M059J (cell line): ENCODE measurements at places on chromosomes 12 and 14. TPM values are rescaled to one million over a fixed set of nuclear protein-coding genes. Genes with fewer than 3 reads are reported as not detected.

DNA sequence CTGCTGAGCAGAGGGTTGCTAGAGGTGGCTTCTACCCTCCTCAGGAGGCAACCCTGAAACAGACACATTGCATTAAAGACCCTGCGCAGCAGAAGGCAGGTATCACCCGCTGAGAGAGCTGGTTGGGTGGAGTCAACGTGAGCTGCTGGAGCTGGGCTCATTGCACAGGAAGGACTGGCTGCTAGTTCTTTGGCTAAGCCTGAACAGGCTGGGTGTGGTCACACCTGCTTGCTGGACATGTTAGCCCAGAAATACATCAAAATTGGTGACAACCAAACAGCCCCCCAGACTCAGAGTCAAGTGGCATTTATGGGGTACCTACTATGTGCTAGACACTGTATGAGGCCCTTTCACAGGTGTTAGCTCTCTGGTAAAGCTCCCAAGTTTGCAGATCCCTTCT is 33.8 kb upstream of the IRF2BPL start:
- DNase-seq: no peak

DNA sequence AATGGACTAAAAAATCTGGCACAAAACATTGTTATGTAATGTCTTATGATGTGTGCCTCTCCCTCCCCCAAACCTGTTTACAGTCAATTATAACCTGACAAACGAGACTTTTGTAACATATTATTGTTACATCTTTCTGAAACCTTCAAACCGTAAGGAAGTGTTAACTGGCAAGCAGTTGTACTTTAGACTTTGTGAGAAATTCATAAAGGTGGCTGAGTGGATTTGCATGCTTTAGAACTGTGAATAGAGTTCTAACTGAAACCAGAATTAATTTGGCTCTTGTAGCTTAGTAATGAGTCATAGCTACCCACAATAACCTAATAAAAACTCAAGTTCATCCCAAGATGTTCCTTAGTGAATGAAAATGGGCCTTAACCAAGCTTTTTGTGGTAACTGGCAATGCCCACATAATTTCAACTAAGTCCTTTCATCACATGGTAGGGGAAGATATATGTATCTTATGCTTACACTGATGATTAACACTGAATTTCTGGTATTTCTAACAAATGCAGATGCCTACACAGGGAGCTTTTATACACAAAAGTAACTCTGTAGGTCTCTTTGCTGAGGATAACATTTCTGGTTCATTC is 29.7 kb downstream of the RAD9B start:
- DNase-seq: peak; percentile 88

- DNase-seq: peak; percentile 8
Measured at GRCh38 chr12:87096082-87096585, 839.9 kb upstream of the MGAT4C start.

DNA sequence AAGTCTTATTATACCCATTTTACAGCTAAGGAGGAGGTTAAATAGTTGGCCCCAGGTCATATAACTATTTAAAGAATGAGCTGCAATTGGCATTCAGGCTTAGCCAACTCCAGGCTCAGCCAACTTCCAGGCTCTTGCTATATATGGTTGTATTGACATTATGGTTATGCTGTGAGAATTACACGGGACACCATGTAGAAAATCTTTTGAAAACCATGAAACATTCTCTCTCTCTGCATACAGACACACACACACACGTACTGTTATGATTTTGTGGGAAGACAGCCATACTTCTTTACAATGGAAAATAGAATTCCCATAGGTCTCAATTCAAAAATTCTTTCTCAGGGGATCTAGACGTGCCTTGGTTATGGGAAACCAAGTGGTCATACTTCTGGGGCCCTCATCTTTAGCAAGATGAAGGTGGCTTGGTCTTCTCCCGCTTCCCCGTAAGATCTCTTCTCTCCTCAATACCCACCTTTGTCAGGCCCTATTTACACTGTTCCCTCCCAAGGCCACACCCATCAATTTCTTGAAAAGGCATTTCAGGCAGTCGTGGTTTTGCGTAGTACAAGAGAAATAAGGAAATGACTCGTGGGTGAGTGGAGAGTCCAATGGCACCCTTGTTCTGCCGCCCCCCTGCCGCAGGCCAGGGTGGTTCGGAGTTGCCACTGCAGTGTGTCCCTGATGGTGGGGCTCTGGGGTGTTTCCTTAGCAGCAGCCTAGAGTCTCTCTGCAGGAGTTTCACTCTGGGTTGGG is 10.0 kb upstream of the GPRC5A start:
- peak; percentile 68 for DNase-seq

The LTBR gene
- 0.34 and 0.49 TPM in 2 replicates for total RNA-seq

The DENND5B gene
- 24.6 and 25.3 TPM in 2 replicates for total RNA-seq

The LMNTD1 gene
- 0.32 and 2.2 TPM in 2 replicates for total RNA-seq

The ZNF10 gene
- total RNA-seq: 3.7 and 8.7 TPM in 2 replicates

The COL2A1 gene
- total RNA-seq: 0.25 TPM in 1 of 2 replicates, not detected in the other
